NCI-H1436 (cell line): ENCODE measurements at places on chromosomes 12 and 14.

DNA sequence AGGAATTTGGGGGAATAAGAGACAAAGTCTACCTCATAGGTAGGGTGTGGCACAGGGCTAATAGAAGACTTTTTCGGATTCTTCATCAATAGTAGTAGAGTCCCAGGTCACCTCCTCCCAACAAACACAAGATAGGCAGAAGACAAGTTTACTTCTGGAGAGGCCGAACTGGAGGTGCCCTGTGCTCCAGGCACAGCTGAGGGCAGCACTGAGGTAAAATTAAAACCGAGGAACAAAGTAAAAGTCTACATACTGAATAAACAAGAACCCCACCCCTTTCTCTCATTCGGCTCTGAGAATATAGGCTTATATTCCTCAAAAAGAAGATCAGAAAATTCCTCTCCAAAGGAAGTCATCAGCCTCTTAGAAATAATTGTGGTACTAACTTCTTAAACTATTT is 161.5 kb downstream of the SEC23A start:
- DNase-seq = no peak

GRCh38 chr12:104423809-104424208 is 32.9 kb upstream of the CHST11 start:
- no peak for DNase-seq

GRCh38 chr12:118964988-118965387 is 16.4 kb upstream of the SRRM4 start:
- DNase-seq = no peak

DNA sequence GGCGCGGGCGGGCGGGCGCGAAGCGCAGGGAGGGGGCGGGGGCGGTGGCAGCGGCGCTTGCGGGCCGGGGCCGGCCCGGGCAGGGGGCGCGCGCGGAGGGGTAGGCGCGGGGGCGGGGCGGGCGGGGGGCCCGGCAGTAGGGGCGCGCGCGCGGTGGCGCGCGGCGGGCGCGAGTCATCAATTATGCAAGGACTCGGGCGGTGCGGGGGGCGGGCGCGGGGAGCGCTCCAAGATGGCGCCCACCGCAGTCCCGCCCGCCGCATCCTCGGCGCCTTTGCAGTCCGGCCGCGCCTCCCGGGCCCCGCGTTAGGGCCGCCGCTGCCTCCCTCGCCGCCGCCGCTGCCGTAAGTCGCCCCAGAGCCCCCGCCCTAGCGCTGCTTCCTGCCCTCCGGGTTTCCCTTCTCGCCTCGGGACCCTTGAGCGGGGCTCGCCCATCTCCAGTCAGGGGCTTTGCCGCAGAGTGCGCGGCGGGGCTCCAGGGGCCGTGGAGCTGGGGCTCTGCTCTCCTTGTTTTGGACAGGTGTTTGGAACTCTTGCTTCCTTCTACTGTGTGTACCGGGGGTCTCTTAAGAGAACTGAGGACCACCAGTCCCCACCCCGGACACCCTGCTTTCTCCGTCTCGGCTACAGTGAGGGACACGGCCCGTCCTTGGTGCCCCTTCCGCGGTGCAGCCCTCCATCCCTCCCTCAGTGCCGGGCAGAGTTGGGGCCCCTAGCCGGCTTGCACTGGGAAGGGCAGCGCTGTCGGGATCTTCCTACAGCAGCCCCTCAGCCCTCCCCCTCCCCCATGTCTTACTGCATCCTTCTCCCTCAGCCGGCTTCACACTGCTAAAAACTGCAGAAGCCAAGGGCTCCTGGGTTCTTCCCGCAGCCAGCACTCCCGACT is at the start of gene SCN8A:
SCN8A (plus strand) TSS at position 218 of the 886 bp plus-strand sequence. CDS start 71,585 bp downstream, outside the sequence.
- no peak for DNase-seq

- peak; percentile 18 for DNase-seq
These were observed 290.4 kb upstream of the RTL1 start for GRCh38 chr14:101193845-101194372.
